ENCODE measurements at places on chromosomes 6 and 20.
A peak's percentile ranks its signal among the peaks of the same experiment; 100 is the strongest.

GRCh38 chr6:137353842-137354397 lies 134.7 kb upstream of the IFNGR1 start:
- DNase-seq: no peak

DNA sequence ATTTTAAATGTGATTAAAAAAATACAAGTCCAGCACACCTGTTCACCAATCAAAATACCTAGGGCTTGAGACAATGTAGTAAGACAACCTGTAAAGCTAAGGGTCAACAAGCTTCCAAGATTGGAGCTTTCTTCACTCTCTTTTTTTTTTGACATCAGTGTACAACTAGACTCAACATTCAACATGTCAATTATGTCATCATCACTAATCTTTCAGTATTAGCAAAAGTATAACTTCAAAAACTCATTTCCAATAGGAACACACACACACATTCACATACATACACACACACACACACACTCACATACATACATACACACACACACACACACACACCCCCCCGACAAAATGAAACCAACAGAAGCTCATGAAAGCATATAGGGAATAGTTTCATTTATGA lies 26.0 kb downstream of the PRKN start:
- no peak for DNase-seq

GRCh38 chr6:7058250-7058923 lies 49.4 kb upstream of the RREB1 start:
- DNase-seq: no peak

DNA sequence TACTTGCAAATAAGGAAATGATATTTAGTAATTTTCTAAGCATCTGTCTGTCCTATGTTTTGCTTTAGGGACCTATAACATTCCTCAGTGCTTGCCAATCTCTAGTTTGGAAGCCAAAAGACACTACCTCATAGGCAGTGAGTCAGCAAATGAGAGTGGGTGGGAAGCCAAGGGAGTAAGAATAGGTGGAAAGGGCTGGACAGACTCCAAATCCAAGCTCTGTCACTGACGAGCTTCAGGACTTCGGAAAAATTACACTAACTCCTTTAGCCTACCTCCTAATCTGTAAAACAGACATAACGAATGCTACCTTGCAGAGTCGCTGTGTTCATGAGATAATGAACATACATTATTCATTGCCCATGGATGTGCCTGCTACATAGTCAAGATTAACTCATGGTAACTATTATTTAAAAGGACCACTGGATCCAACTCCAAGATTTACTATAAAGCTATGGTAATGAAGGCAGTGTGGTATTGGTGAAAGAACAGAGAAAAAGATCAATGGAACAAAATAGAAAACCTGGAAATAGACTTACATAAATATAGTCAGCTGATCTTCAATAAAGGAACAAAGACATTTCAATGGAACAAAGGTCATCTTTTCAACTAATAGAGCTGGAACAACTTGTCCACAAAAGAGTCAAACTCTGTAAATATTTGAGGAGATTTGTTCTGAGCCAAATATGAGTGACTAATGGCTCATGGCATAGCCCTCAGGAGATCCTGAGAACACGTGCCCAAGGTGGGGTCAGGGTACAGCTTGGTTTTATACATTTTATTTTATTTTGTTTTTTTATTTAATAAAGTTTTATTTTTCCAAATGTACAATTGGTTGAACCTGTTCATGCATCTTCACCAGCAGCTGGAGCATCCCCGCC lies 64.1 kb downstream of the FAM50B start:
- DNase-seq: no peak

DNA sequence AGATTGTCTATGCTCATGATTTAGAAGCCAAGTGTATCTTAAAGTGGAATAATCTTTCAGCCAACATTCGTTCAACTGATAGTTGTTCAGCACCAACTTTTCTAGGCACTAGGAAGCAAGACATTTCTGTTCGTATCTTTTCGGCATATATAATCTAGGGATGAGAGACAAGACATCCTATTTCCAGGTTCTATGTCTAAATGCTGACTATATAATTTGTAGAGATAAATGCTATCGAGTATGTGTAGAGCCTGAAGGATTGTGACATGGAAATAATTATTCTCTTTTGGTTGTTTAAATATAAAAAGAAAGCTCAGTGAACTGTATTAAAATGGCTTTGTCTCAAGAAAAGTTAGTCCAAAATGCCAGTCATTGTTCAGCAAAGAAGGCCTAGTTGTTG lies 371.6 kb downstream of the DOK5 start:
- no peak for DNase-seq

DNA sequence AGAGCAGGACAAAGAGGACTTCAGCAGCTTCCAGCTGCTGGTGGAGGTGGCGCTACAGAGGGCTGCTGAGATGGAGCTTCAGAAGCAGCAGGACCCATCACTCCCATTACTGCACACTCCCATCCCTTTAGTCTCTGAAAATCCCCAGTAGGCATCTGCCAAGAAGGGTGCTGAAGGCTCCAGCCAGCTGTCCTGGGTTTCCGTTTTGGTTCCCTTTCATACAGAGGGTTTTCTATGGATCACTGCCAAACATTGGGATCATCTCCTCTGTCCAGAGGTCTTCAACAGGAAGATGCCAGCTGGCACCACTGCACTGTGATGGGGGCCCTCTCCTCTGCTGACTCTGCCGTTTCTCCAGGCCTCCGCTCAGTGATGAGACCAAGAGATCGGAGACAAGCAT lies 14.3 kb upstream of the RAB5IF start:
- DNase-seq: no peak

DNA sequence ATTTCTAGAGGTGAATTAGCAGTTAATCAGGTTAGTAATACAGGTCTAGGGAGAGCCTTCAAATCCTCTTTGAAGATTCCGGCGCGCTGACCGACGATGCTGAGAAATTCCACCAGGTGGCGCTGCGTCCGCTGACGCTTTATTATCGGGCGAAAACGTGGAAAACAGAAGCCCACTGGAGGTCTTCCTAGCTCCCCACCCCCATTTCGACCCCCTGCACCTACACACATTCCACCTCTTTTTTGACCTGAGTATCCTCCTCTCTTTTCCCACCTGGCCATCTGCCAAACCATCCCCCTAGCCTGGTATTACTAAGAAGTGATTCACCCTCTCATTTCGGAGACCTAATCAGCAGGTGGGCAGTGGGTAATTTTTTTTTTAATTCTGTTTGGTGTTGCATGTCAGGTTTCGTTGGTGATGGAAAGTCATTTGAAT lies 65.4 kb upstream of the RIN2 start:
- peak; percentile 6 for DNase-seq

DNA sequence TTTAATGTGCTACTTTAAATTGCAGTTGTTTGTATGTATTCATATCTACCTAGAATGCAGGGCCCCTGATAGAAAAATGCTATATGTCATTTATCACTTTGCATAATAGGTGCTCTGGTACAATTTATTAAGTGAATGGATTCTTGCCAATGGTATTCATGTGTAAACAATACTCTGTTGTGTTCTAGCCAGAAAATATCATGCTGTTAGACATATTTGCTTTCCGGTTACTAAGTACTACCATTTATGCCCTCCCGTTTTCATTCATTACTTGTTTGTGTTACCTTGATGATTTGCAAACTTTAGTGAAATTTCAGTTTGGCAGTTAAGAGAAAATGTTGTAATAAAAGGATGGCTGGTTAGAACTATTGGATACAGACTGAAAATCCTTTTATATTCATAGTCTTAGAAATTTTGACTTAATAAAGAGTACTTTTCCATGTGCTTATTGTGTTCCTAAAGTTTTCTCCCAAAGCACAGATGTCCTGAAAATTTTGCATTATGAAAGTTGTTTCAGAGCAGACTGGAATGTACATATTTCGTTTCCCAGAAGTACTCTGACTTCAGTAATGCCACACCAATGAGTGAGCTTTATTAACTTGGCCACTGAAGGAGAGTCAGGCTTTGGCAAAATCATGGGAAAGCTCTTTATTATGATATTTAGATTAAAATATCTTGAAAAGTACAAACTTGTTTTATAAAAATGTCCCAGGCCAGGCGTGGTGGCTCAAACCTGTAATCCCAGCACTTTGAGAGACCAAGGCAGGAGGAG lies 31.5 kb downstream of the RPF2 start:
- DNase-seq: no peak

GRCh38 chr6:99498421-99498820 lies 16.8 kb downstream of the USP45 start:
- DNase-seq: no peak

DNA sequence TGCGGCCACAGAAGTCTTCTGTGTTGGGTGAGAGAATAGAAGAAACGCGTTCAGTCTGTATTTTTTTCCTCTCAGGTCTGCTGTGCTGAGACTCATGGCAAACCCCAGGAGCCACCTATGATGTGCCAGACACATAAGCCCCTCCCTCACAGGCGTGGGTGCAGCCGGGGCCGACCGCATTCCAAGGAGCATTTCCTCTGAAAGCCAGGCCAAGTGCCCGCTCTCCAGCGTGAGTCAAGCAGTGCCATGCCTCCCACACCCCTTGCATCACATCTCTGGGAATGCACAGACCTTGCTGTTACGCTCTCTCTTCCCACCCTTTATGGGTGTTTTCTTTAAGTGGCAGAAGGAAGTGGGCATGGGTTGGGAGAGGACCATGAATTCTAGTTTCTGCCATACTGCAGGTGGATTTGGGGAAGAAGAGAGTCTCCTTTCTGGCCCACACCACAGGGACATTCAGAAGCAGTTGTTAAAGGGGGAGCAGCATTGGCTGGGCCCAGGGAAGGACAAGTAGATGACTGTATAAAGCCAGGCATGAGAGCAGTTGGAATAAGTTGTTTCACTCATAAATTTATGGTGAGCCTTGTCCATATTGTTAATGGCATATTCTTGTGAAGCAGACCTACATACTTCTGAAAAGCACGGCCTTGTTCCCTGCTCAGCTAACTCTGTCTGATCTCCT lies 37.1 kb upstream of the TFAP2A start:
- no peak for DNase-seq

GRCh38 chr20:48709058-48709691 lies 118.6 kb downstream of the PREX1 start:
- DNase-seq: no peak

GRCh38 chr6:30991891-30992290 lies 8.4 kb downstream of the MUC21 start:
- DNase-seq: no peak

- DNase-seq: no peak
Observed at GRCh38 chr20:22619806-22620205, 35.4 kb upstream of the FOXA2 start.

DNA sequence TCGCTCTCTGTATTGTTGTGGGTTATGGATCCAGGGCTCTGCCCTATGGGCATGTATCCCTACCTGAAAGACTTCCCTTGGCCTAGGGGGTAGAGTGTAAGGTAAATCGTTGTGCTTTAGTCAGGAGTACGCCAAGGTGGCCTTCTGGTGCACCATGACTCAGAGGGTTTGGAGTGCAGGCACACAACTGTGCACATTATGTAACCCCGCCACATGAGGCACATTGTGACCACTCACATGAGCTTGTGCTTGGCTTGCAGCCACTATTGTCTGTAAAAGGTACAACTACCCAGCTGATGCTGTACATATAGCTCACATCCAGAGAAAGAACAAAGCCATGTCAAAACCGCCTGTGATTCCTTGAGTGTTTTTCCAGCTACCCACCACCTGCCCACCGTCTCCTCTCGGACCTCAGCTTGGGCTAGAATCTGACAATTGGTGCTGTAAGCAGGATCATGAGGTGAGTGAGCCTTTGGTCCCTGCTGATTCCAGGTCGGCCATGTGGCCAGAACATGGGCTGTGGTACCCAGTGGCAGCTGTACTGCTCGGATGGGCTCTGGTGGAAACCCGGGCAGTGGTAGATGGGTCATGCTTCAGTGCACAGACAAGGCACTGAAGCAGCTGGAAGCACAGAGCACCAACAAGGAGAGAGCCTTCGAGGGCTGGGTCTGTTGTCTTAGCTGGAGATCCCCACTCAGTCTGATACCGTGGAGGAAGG lies 33.8 kb downstream of the HDDC2 start:
- no peak for DNase-seq

- no peak for DNase-seq
Observed at GRCh38 chr6:151330130-151330696, 61.1 kb downstream of the ZBTB2 start.

- no peak for DNase-seq
Observed at GRCh38 chr6:124999105-124999764, 37.0 kb downstream of the RNF217 start.

DNA sequence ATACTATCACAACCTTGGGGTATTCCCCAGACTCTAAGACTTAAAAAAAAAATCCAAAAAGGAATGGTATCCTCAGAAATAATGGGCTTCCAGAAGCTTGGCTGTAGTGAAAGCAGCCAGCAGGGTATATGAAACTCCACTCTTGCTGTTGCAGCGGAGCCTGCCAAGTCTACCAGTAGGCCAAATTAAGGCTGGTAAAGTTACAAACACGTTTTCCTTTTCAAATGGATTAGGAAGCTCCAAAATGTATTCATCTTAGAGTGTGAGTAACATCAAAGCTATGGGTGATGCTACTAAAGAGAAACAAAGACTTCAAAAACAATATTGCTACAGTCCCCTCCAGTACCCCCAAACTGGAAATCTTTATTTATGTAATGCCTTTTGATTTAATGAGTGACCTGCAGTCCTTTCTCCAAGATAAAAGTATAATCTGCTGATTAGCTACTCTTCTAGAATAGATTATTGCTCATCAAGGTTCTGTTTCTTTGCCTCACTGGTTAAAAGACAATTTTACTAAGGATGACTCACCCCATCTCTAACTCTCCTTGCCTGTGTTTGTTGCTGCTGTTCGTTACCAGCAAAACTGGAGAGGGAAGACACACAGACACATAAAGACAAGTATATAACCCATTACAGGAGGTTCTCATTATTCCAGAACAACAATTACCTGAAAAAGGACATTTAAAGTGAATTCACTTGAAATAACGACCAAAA lies 84.9 kb downstream of the BTBD9 start:
- no peak for DNase-seq

DNA sequence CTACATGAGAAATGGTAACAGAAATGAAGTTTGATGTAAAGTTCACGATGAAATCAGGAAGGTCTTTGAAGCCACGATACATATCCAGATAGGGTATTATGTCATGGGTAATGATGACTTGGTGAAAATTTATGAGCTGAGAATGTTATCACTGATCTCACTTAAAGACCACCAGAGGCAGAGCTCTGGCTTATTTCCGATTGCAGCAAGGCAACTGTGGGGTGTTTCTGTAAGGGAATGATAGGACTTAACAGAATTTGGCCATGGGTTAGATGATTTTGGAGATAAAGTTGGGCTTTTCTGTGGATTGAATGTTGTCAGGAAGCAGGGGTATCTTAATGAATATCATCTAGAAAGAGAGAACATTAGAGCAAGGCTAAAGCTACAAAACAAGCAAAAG lies 508.4 kb downstream of the HDGFL1 start:
- DNase-seq: no peak

- DNase-seq: peak; percentile 10
Observed at GRCh38 chr6:1436334-1437306, 47.2 kb downstream of the FOXF2 start.
